HTR-8/SVneo (cell line): ENCODE measurements at places on chromosomes 3 and 15.

GRCh38 chr15:59738676-59739075 lies 49.6 kb upstream of the BNIP2 start:
- DNase-seq, result no peak

DNA sequence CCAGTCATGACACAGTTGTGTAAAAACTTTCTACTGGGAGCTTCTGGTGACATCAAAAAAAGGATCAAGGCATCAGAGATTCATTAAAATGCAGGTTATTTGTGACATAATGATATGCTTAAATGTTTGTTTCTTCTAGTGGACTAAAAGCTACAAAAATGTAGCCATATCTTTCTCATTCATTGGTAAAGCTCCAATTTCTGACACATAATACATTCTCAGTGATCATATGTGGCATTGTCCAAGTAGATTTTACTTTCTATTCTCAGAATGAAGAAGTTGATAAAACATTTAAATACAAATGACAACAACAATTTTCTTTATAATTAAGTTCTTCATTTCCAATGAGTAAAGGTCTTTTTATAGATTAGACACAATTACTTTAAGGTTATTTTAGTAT lies 71.0 kb upstream of the ARHGEF26 start:
- DNase-seq, result no peak

DNA sequence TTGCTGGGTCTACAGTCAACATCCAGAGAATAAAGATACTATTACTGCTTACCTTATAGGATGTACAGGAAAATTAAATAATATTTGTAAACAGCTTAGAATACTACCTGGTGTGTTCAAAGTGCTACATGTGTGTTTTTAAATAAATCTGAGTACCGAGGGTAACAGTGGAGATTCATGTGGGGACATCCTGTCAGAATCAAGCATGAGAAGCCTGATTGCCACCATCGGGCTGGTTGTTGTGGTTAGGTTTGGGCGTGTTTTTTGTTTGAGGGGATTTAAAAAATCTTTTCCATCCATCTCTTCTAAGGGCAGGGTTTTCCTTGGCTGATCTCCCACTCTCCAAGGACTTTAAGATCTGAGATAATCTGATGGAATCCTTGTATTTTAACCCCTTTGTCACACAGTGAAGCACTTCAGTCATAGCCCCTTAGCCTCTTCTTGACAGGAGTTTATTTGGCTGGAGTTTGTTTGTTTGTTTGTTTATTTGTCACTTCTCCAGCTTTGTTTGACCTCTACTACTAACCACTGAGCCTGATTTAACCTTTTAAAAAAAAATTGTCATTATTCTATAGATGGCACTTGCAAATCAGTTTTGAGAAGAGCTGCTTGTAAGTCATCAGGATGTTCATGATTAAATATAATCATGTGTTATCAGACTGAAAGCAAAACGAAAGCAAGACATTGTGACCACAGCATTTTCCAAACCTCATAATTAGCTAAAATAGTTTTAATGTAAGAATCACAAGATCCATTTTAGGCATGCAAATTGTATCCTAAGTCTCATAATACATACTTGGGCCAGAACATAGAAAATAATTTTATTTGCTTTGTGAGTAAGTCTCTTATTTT lies 72.8 kb upstream of the RARB start:
- no peak for DNase-seq

GRCh38 chr15:60076045-60076444 lies 71.9 kb downstream of the FOXB1 start:
- DNase-seq, result no peak

GRCh38 chr15:52288051-52288942 lies 7.3 kb downstream of the MYO5C start:
- DNase-seq, result peak; percentile 57
